ENCODE measurements at places on chromosomes 1 and 21.

- DNase-seq, result no peak
Measured at GRCh38 chr1:208369658-208370057, 125.5 kb upstream of the PLXNA2 start.

- no peak for DNase-seq
Measured at GRCh38 chr1:30413606-30414005, 309.8 kb downstream of the MATN1 start.

DNA sequence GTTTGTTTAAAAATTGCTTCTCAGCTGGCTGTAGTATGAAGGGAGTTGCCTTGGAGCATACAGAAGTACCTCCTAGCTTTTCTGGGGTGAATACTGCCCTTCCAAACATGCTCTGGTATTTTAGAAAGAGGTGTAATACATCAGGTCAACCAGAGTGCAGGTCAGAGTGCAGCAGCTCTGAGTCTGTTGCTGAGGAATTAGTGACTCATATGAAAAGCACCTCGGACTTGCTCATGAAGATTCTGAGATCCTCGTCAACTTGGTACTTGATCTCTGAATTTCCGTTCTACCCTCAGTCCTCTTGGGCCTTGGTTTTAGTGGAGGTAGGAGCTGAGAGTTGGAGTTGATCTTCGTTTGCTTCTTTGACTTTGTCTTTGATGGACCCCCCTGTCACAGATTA, 67.3 kb downstream of the NOS1AP start:
- no peak for DNase-seq

GRCh38 chr1:51569284-51570062, 47.4 kb upstream of the OSBPL9 start:
- peak; percentile 50 for DNase-seq

DNA sequence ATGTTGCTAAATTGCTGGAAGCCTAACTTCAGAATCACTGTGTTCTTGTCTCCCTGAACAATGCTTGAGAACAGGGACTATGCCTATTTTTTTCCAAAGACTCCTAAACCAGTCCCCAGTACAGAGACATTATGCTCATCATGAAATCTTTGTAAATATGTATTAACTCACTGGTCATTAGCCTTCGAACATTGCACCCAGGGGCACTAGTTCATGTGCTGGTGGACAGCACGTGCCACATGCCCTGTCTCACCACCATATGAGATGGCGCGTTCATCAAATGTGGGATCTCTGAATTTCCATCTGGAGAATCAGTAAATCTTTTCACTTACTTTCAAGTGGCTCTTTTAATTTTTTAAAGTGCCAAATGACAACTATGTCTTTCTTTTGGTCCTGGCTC, 11.0 kb upstream of the ATP1A1 start:
- DNase-seq, result no peak

- no peak for DNase-seq
Measured at GRCh38 chr1:103336408-103336807, 189.1 kb upstream of the RNPC3 start.

- DNase-seq, result no peak
Measured at GRCh38 chr1:2215909-2216766, 12.0 kb upstream of the SKI start.

DNA sequence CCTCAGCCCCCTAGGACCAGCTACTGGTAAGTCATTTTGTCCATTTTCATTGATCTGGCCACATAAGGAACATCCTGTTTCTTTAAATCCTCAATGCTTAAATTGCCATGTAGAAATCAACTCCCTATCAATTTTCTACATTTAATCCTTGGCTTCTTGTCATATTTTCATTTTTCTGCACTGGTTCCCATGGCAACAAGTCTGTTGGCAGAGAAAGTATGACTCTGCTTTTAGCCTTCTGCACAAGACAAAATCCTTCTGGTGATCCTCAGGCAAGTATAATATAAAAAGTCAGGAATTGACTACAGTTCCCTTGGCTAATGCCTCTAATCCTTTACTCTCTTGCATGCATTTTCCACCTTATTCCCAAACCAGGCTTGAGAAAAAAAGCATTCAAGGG, 65.0 kb downstream of the LRRC40 start:
- no peak for DNase-seq

- peak; percentile 3 for DNase-seq
Measured at GRCh38 chr21:42493109-42494060, 2.6 kb downstream of the RSPH1 start.

DNA sequence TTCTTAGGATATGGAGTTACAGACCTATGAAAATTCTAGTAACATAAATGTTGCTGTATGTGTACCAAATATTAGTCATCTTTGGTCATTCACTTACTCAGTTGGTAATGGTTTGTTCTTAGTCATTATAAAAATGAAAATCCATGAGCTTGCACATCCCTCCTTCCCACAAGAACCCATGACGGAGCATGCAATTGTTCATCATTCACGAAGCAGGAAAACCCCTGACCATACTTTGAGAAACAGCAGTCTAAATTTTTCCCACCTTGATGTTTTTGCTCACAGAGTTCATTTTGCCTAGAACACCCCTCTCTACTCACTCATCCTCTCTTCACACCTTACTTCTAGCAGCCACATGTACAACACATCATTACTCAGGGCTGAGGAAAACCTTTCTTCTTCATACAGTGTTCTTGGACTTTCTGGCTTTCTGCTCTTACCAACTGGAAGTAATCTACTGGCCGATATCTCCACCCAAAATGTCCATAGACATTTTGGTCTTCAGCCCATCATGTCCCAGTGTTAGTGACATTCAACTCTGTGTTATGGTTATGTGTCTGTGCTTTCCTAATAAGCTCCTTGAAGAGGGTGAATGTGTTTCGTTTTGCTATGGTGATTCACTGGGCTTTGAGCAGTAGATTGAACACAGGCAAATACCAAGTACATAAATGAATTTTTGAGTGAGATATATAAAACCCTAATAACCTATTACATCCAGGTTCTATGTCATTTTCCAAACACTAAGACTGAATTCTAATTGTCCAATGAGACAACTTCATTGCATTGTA, 189.9 kb downstream of the ZC3H11B start:
- no peak for DNase-seq

DNA sequence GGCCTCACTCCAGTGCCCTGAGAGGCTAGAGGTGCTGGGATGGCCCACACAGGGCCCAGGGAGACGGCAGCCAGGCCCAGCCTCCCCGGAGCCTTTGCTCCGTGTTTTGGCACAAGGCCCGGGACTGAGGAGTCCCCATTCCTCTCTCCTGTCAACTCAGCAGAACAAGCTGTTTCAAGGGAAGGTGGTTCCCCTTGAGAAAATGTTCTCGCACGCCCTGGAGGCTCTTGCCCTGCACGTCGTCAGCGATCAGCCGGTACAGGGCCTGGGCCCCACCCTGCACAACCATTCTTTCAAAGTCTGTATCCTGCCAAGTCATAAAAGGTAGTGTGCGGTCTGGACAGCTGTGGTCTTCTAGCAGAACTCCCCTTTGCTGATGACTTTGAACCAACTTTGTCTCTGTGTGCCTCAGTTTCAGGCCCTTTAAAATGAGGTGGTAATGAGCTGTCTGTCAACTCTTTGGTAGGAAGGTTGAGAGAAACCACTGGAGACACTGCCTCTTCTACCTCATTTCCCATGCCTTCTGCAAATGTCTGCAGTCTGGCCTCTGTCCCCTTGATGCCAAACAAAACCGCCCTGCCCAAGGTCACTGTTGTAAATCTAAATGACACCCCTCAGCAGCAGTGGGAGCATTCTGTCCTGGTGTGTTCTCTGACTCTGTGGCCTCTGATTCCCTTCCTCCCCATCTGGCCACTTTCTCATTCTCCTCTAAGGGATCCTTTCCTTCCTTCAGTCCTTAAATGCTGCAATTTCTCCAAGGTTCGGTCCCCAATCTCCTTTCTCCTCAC, 138.6 kb upstream of the JUN start:
- DNase-seq, result peak; percentile 67

GRCh38 chr1:15260418-15261154, 13.6 kb downstream of the FHAD1 start:
- no peak for DNase-seq

- no peak for DNase-seq
Measured at GRCh38 chr1:180261030-180261429, 31.0 kb downstream of the LHX4 start.

DNA sequence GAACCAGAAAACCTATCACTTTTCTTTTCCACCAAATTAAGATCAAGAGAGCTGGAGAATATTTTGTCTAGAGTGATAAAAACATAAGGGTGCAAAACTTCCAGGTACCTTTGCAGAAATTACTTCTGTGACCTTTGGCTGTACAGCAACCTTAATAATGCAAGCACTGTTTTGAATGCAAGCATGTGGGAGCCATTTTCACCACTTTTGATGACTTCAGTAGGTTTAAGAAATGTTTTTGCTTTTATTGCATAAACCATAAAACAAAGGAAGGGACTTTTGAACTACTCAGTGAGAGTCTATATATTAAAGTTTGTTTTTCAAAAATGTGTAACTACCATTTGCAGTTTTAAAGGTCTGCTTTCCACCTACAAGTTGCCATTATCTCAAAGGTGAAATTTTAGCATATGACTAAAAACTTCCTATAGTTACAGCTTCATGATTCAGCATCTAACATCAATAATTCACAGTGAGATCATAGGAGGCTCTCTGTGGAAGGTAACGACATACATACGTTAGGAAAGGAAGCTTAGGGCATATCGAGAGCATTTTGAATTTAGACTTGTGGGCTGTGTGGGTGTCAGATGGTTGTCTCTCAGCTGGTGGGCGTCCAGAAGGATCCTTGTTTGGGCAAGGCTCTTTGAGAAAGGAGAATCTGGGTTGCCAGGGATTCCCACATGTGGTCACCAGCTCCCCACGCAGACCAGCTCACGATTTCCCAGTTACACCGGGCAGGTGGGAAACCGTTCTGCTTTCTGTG, 1.1 kb upstream of the GADD45A start:
- peak; percentile 71 for DNase-seq

- DNase-seq, result peak; percentile 48
Measured at GRCh38 chr1:247456914-247457639, 827 bp downstream of the OR2B11 start.
